Small intestine (tissue), 16 donors: ENCODE measurements at places on chromosomes 2 and 18.
A peak's percentile ranks its signal among the peaks of the same experiment; 100 is the strongest.

GRCh38 chr2:37471994-37472393 lies 127.6 kb downstream of the QPCT start:
- DNase-seq: no peak

DNA sequence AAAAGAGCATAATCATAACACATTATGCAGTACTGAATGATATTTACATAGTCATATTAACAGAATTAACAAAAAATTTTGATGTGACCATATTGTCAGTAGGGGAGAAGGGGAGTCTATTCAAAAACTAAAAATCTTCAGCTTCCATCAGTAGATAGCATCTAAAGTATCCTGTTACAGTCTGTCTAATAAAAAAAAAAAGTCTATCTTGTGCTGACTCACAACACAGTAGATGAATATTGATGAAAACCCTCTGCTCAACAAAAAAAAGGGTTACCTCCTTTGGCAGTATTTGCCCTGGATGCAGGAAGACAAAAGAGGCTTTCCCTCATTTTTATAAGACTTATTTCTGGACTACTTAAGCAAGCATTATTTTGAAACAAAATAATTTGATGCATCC lies 27.3 kb downstream of the GRB14 start:
- DNase-seq: no peak

DNA sequence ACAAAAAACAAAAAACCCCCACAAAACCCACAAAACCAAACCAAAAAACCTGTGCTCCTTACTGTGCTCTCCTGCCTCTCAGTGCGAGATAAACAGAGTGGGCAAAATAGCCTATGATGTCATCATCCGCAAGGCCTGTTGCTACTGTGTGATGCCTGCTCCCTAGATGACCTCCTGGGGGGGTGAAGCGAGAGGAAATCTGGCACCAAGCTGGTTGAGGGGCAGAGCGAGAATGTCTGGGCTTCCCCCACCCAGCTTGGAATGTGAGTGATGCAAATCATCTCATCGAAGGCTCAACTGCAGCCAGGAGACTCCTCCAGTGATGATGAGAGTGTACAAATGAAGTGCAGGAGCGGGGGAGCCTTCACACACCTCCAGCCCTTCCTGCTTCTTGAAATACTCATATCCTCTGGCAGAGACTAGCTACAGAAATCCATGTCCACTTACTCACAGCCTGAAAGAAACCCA lies 57.7 kb upstream of the MAP4K3 start:
- DNase-seq: no peak

DNA sequence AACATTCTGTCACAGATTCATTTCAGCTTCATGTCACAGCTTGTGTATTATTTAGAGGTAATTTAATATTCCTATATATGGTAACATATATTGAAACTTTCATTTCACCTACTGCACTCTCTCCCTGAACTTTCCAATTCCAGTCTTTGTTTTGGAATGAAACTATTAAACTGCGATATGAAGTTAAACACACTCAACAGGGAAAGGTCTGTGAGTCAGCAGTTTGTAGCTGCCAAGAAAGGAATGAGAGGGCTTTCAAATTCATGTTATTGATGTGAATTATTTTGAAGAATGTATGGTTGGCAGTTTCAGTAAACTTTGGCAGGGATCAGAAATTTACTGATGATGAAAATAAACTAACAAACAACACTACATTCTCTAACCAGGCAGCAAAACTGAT lies 148.3 kb downstream of the HNMT start:
- DNase-seq: no peak

- no peak for DNase-seq
Measured at GRCh38 chr2:238337846-238338245, 17.5 kb downstream of the TRAF3IP1 start.

DNA sequence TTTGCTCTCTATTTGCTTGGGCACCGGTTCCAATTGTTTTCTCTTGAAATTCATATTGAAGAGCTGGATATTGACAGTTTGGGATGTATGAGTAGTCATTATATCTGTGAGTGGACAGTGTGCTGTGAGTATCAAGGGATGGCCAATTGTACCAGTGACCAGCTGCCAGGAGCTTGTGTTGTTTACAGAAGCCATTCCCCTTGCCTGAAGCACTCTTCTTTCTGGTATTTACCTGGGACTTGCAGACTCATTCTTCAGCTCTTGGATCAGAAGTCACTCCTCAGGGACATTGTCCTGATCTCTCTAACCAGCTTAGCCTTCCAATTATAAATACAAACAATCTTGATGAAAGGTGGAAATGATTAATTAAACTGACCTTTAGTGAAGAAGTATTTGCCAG lies 438.3 kb upstream of the LRATD1 start:
- no peak for DNase-seq

DNA sequence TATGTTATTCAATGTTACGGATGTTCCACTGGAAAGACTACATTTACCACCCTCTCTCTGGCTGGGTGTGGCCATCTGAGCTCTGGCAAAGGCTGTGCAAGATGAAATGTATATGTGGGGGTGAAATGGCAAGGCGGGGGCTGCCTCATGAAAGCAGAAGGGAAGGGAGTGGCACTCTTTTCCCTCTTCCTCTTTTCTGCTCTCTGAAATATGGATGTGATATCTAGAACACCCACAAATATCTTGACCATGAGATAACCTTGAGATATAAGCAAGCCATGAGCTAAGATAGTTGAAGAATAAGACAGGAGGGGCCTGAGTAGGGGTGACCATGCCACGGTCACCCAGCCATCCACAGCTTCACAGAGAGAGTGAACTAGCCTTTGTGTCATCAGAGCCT lies 367.8 kb upstream of the ID2 start:
- no peak for DNase-seq

GRCh38 chr2:122031544-122032263 lies 276.3 kb downstream of the TSN start:
- no peak for DNase-seq

- DNase-seq: no peak
Measured at GRCh38 chr2:99942561-99943347, 199.6 kb downstream of the AFF3 start.

GRCh38 chr18:49819823-49820671 lies 6.7 kb upstream of the ACAA2 start:
- peak; percentile 66 for DNase-seq

GRCh38 chr2:148896136-148896535 lies 21.1 kb downstream of the KIF5C start:
- no peak for DNase-seq

DNA sequence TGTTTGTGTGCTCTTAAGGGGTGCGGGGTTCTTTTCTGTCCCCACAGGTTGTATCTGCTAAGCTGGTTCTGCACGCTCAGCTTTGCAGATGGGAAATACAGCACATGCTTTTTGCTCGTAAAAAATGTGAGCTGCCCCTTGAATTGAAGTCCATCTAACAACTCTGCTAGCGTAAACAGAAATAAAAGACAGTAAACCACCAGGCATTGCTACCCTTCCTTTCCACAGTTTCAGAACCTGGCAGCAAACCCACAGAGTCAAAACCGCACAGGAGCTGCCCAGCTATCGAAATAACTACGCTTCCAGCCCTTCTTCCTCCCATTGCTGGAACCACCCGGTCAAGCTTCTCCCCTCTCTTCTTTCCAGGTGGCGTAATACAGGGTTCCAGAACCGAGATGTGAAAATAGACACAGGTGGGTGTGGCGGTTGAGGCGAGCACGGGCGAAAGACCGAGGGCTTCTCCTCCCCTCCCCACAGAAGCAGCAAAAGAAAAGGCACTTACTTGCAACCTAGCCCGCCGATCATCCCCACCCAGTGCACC lies 479 bp downstream of the SCN9A start:
- no peak for DNase-seq

- DNase-seq: no peak
Measured at GRCh38 chr2:45497355-45497754, 113.7 kb downstream of the SRBD1 start.

DNA sequence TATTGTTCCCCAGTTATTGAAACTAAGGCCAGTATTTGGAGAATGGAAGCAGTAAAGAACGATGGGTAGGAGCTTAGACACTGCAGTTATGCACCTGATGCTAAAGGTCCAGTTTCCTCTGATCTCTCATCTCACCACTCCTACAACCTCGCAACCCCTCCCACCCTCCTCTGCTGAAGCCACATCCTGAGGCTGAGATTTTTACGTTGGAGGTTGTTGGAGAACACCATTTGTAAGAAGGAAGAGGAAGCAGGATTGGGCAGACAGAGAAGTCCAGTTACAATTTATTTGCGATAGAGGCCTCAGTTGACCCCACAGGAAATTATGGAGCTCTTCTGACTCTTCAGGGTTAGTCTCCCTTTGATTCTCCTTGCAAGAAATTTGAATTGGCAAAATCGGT lies 54.3 kb upstream of the NDUFV2 start:
- DNase-seq: no peak

- no peak for DNase-seq
Measured at GRCh38 chr18:1746131-1746530, 825.2 kb downstream of the METTL4 start.

DNA sequence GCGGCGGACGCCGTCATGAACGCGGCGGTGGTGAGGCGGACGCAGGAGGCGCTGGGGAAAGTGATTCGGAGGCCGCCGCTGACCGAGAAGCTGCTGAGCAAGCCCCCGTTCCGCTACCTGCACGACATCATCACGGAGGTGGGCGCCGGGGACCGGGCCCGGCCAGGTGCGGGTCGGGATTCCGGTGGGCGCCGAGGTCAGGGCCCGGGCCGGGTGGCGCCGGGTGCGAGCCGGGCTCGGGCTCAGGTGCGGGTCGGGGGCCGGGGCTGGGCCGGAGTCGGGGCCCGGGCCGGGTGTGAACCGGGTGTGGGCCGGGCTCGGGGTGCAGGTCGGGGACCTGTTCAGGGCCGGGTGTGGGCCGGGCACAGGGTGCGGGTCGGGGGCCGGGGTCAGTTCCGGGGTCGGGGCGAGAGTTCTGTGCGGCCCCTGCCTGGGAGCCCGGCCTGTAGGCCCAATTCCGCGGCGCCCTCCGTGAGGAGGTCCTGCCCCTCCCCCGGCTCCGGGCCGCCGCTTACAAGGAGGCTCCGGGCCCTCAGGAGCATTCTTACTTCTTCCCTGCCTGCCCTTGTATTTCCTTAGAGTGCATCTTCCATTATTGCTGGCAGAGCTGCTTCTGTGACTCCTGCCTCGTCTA lies 447 bp downstream of the TRAF3IP1 start:
- DNase-seq: no peak

DNA sequence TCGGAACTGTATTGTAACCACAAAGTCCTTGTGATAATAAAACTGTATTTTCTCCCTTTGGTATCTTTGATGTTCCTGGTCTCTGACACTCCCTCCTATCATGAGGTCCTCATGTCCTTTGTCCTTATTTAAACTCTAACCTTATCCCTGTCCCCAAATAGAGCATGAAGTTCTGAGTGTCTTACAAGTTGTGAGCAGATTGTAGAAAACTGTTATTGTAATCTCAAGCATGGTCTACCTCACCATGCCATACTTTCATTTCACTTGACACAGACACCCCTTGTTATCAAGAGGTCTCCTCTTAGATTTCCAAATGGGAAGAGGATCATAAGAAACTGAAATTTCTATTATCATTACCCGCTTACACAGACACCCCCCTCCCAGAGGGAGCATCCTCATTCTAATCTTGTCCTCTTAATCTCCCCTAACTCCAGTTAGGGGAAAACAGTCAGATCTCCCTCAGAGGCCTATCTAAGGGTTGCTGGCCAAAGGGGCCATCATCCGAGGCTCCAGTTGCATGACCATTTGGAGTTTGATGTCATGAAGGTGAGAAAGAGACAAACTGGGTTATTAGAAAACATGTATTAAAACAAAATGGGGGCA lies 29.0 kb downstream of the MYO3B start:
- no peak for DNase-seq

DNA sequence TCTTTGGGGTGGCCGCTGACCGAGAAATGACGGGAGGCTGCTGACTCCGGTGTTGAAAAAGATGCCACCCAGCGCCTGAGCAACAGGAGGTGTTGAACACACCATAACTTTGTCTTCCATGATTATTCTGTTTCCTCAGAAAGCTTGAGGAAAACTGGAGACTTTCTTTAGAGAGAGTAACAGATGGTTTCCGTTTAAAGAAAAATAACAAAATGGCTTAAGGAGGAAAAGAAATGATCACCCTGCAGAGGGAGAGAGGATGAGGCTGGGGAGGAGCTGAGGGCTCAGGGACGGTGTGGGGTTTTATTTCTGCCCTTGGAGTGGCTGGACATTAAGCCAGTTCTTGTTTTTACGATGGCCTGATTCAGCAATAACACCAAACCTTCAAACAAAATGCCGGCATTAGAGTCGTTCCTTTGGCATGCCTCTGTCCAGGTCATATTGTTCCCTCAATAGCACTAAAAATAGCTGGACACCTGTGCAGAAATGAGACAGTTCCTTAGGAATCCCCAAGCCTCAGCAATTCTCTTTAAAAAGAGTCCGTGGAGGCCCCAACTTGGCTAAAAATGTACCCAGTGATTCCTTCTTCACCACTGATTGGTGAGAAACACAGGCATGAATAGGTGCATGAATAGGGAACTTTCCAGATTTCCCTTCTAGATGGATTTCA lies 182.4 kb downstream of the ALPK2 start:
- DNase-seq: no peak

DNA sequence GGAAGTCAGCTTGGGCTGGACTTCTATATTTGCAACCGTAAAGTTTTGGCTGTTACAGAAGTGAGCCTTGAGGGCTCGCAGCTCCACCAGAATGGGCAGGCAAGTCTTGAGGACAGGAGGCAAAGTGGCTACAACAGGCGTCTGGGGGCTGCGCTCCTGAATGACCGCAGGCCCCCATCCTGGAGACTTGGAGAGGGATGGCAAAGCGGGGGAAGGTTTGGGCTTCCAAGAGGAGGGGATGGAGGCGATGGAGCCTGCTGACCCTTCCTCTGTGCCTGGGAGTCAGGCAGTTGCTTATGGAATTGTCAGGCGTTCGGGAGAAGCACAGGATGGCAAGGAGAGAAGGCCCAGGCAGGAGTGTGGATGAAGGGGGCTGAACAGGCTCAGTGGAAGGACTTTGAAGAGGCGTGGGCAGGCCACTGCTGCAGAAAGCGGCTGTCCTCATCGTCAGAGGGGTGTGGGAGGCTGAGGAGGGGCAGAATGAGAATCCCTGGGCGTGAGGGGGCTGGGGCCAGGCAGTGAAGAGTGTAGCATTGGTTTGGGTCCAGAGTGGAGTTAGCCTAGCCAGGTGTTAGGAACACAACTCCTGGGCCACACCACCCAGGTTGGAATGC lies 72.3 kb downstream of the INHBB start:
- no peak for DNase-seq

GRCh38 chr2:215028231-215028630 lies 110.2 kb downstream of the ABCA12 start:
- no peak for DNase-seq

GRCh38 chr2:134459706-134460406 lies 206.0 kb downstream of the MGAT5 start:
- no peak for DNase-seq

- DNase-seq: no peak
Measured at GRCh38 chr18:9992300-9992972, 78.6 kb downstream of the VAPA start.

GRCh38 chr2:28280619-28281018 lies 112.0 kb upstream of the FOSL2 start:
- peak; percentile 64 for DNase-seq

GRCh38 chr2:63058921-63059792 lies 8.5 kb downstream of the OTX1 start:
- no peak for DNase-seq
